Stimulated activated CD8-positive, alpha-beta memory T cell treated with anti-CD3 and anti-CD28 coated beads, Interleukin-15, amount 100 ng/mL, for 24 hours (primary cell): ENCODE measurements at places on chromosomes 6 and 20.

DNA sequence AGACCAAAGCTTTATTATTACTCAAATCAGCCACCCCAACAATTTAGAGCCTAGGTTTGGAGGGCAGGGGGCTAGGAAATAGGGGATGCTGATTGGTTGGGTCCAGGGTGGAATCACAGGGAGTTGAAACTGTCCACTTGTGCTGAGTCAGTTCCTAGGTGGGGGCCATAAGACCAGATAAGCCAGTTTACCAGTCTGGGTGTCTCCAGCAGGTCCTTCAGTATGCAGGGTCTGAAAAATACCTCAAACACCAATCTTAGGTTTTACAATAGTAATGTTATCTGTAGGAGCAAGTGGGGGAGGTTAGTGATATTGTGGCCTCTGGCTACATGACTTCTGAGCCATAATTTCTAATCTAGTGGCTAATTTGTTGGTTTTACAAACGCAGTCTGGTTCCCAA, 63.2 kb downstream of the UBR2 start:
- DNase-seq: no peak

GRCh38 chr6:110265273-110265672, 85.0 kb downstream of the CDC40 start:
- no peak for DNase-seq

GRCh38 chr6:133047065-133047665, 194.0 kb upstream of the EYA4 start:
- DNase-seq: no peak

DNA sequence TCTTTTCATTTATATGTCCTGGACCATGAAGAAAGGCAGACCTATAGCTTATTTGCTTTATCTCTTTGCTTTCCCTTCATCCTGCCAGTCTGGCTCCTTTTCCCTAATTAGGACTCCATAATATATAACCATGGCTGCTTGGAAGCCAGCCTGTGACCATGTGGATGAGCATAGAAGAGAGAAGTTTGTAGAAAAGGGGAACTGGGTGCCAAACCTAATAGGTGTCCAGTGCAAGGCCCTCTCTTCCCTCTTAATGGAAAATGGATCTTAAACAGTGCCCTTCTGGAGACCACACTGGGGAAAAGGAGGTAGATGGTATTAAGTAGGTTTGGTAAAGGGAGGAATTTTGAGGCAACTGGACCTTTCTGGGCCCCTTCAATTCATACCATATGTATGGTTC, 16.7 kb upstream of the OSTM1 start:
- no peak for DNase-seq

GRCh38 chr6:33147807-33148666, 44.2 kb downstream of the COL11A2 start:
- no peak for DNase-seq

- DNase-seq: no peak
These were observed 272.8 kb downstream of the NKAIN2 start for GRCh38 chr6:124076336-124077048.

- no peak for DNase-seq
These were observed 18.7 kb downstream of the SRXN1 start for GRCh38 chr20:634148-634925.

DNA sequence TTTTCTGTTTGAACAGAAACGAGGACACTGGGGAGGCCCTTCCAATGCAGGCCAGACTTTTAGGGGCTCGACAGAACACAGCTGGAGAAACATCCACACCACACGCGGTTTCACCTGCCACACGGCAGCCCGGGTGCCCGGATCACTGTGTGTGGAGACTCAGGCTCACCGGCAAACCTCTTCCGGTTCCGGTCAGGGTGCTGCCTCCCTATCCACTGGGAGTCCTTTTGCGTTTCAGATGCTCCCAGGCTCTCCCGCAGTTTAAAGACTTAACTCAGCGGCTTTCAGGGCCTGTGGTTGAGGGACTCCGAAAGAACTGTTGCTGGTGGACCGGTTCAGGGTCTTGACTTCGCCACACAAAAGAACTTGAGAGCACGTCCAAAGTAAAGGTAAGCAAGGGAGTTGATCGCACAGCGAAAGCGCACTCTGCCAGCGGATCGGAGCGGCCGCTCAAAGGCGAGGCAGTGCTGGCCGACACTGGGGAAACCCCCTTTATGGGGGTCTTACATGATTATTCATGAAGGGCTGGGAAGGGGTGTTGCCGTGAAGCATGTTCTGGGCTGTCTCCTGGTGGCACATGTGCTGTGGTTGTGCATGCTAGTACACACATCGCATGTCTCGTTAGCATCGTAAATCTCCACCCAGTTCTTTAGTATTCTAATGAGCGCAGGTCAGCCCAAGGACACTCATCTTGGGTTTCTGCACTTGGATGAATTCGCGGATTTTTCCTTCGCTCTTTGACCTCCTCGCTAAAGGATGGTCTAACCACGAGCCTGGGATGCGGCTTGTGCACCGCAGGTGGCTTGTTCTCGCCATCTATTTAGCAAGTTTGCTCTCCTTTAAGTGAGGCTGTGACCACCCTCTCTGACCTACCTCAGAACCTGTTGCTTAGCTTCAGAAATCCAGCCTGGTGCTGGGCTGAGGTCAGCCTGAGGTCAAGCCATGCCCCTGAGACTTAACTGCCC, 180.3 kb downstream of the CDH26 start:
- DNase-seq: no peak

GRCh38 chr6:35468980-35469750, 964 bp downstream of the RPL10A start:
- DNase-seq: no peak

DNA sequence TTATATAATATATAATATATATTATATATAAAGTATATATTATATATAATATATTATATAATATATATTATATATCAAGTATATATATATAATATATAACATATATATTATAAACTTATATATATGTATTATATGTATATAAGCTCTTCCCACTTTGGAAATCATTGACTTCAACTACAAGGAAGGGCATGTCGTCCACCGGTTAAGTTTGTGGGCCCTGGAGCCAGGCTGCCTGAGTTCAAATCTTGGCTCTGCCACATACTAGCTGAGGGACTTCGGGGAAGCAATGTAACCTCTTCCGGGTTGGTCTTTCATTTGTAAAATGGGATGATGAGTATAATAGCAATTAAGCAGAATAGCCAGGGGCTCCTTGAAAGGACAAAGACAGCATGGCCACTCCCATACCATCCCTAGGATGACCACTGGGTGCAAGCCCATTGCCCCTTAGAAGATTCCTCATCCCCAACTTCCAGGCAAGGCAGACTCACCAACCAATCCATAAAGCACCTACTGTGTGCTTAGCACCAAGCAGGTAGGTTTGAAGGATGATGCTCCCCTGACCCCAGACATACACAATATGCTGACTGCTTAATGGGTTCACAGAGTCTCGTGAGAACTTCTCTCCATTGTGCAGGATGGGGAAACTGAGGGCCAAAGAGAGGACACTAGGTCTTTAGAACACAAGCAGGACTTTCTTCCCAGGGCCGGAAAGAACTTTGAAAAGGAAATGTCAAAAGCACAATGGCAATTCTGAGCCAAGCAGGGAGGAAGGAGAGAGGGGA, 163.2 kb downstream of the MRPL14 start:
- no peak for DNase-seq

- DNase-seq: no peak
These were observed 18.1 kb downstream of the MYLK4 start for GRCh38 chr6:2732503-2733089.

DNA sequence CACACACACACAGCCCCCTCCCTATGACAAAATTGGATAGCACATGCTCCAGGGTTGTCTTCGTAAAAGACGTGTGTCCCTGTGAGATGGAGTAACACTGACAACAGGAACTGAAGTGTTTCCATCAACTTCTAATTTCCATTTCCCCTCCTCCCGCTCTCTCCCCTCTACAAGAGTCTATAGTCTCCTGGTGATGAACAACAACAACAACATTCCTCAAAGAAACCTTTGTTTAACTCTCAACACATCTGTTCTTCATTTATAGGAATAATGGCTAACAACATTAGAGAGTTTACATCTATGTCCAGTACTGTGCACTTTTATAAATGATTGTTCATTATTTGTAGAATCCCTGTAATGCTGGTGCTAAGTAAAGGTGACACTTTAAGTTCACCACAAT, 205.8 kb upstream of the SSTR4 start:
- no peak for DNase-seq

DNA sequence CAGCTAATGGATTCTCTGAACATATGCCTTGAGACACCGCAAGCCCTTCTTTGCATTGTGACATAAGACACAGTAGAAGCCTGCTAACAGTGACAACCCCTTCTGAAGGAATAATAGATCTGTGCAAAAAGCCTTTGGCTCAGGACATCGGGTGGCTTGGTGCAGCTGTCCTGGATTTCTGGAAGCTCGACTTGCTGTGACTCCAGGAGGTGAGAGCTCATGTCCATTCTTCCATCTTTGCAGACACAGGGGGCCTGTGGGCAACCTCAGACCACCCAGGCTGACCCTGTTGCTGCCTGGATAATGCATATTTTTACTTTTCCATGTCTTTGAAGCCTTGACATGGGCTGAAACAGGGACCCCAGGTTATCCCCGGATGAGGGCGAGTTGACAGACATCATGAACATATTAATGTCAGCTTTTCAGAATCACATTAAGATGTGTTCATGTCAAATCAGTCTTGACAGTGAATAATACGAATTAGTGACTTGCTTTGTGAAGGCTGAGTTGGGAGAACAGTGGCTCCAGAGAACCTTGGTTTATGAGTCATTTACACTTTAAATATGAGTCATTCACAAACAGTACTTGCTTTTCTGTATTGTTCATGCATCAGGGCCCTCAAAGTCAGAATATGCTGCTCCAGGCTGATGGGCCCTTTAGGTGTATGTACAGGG, 66.8 kb upstream of the IYD start:
- no peak for DNase-seq

- no peak for DNase-seq
These were observed 601.2 kb upstream of the ARID1B start for GRCh38 chr6:156175971-156176421.

- no peak for DNase-seq
These were observed 61.0 kb downstream of the CRYBG1 start for GRCh38 chr6:106421496-106421895.

GRCh38 chr6:41644297-41644879, 6.1 kb downstream of the MDFI start:
- DNase-seq: no peak

- DNase-seq: no peak
These were observed 60.6 kb downstream of the SSR1 start for GRCh38 chr6:7252390-7252789.

DNA sequence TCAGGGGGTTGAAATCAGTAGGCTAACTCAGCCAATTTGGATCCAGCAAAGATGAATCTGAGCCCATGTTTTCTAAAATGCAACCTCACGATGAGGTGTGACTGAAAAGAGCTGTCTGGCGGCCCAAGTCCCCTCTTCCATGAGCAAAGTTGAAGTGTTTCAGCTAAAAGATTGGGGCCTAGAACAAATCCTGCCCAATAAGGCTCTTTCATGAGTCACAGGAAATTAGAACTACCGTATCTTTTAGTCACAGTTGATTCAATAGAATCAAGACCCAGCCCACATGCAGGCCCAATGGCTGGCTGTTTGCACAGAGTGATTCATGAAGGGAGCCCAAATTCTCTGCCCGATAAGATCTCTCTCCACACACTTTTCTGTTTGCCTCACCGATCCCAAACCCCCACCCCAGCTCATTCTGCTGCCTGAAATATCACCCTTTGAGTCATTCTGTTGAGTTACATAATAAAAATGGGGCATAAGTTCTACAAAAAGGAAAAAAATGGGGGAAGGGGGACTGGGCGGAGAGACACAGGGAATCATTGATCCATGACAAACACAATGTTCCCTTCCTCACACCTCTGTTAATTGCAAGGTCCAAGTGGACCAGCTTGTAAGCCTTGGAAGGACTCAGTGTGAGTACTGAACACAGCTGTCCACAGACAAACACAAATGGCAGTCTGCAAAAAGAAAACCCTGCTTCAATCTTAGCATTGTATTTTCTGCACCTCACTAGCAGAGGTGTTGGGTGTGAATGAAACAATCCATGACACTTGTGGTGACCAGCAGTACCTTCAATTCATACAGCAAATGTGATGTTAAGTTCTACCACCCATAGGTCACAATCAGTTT, 13.8 kb downstream of the FOXQ1 start:
- no peak for DNase-seq

DNA sequence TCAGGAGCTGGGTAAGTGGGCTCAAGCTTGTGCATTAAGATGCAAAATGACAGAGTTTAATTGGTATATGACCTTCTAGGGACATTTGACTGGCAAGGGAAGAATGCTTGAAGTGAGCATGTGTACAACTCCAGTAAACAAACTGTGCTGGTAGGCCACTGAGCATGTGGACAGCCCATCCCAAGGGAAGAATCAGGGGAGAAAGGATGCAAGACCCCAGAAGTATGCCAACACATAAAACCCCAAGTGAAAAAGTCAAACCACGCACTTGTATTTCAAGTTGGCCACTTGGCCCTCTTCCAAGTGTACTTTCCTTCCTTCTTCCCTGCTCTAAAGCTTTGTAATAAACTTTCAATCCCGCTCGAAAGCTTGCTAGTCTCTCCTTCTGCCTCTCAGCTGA, 10.4 kb upstream of the THBD start:
- no peak for DNase-seq

- DNase-seq: no peak
These were observed 40.8 kb downstream of the CCDC170 start for GRCh38 chr6:151534576-151534975.

DNA sequence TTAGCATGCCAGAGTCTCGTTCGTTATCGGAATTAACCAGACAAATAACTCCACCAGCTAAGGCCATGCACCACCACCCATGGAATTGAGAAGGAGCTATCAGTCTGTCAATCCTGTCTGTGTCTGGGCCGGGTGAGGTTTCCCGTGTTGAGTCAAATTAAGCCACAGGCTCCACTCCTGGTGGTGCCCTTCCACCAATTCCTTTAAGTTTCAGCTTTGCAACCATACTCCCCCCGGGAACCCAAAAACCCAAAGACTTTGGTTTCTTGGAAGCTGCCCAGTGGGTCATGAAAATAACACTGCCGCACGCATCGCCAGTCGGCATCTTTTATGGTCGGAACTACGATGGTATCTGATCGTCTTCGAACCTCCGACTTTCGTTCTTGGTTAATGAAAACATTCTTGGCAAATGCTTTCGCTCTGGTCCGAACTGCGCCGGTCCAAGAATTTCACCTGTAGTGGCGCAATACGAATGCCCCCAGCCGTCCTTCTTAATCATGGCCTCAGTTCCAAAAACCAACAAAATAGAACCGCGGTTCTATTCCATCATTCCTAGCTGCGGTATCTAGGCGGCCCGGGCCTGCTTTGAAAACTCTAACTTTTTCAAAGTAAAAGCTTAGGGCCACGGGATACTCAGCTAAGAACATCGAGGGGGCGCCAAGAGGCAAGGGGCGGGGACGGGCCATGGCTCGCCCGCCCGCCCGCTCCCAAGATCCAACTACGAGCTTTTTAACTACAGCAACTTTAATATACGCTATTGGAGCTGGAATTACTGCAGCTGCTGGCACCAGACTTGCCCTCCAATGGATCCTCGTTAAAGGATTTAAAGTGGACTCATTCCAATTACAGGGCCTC, 1958.5 kb upstream of the DEFB115 start:
- DNase-seq: no peak

- no peak for DNase-seq
These were observed 80.8 kb downstream of the SCAF8 start for GRCh38 chr6:154814063-154814462.

- no peak for DNase-seq
These were observed 464.2 kb downstream of the COL12A1 start for GRCh38 chr6:74741646-74742045.
